ENCODE measurements at places on chromosomes 3 and 15.

- DNase-seq: no peak
Observed at GRCh38 chr15:52020221-52021085, 1.4 kb downstream of the MAPK6 start.

DNA sequence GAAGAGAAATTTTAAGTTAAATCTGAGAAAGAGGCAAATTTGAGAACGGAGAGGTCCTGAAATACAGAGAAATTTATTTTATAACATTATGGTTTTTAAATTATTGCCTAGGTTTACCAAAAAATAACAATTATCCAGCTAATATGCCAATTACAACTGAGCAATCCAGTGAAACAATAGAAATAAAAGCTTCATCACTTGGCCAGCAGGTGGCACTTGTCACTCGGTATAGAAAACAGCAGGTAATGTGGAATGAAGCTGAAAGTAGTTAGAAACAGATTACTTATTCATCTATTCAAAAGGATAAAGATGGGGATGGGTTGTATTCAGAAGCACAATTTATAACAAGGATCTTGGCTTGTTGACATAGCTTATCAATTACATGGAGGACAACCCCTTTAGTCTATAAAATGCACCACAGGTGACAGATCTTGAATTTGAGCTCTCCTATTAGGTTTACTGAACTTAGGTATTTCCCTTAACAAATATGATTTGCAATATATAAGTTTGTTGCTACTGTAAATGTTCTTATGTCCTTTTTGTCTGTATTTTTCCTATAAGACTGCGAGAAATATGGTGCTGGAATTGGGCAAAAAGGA is 70.1 kb upstream of the GUCA1C start:
- peak; percentile 48 for DNase-seq

DNA sequence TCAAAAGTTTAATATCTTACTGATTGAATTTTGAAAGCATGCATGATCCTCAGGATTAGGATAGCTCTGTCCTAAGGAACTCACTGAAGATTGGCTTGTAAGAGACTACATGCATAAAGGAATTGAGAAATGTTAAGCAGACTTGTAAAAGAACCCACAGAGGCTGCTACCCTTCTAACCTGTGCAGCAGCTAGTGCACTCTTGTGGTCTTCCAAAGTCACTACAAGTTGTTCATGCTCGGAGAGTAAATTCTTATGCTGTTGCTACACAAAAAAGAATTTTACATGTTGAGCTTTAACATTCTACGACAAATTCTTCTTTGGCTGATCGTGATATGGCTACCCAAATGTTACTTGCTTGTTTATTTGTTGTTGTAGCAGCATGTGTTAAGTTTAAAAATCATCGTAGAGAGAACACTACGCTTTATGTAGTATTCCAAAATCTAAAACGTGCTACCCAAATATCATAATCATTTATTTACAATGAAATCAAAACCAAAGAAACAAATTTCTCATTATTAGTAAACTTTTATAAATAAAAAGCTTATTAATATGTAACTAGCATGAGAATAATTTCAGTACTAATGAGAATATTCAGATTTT is 55.0 kb downstream of the GOLIM4 start:
- peak; percentile 18 for DNase-seq

DNA sequence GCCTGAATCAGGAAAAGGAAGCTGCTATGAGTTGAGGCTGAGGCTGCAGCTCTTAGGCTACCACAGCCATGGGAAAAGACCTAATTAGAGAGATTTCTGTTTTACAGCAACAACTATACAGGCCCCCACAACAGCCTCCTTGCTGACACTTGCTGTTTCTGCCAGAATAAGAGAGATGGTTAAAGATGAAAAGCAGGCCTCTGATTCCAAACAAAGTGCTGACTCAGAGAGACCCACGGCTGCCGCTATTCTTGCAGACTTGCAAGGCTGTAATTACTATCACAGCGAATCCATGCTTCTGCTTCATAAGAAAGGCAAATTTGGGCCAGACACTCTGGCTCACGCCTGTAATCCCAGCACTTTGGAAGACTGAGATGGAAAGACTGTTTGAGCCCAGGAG is 41.8 kb downstream of the MCF2L2 start:
- no peak for DNase-seq

DNA sequence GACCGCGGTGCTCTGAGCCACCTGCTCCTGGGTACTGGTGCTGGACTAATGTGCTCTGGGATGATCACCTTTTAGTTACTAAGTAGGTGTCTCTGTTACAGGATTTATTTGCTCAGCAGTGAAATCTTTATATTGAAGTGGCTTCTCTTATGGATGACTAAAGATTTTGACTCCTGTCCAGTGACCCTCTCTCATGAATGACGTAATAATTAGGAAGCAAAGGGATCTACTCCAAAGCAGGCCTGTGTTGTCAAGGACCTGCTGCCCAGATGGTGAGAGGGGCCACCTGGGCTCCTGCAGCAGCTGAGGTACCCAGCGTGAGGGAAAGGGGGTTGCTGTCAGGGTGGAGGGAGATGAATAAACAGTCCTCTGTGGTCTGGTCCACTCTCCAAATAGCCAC is 263.6 kb downstream of the GABRG3 start:
- DNase-seq: no peak

- DNase-seq: no peak
Observed at GRCh38 chr3:115204475-115204874, 57.4 kb upstream of the ZBTB20 start.

DNA sequence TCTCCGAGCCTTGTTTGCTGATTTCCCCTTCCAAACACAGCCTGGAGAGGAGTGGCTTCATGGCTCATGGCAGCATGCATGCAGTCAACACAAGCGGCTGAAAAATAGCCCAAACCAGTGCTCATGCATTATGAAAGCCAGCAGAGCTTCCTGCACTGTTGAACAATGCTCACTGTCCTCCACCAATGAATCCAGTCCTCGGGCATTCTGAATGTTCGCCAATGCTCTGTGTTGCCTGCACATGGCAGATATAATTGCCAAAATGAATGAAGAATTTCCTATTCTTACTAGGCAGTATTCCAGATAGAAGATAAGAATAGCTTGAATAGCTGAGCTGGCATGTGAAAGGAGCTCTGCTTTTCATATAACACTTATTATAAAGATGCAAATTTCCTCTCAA is 252.7 kb downstream of the ROBO1 start:
- no peak for DNase-seq

DNA sequence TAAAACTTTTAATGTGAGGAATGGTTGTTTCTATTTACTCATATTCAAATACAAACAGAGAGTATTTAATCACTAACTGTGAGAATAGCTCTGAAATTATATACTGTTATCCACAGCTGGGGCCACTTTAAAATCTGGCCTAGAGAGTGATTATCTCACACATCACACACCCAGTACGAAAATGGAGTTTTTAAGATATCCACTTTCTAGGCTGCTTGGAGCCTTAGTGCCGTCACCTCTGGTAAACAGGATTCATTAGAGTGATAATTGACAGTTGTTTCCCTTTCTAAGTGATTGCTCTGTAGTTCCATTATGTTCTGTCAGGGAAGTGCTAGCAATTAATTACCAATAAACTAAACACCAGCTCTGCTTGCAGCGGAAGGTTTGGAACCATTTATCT is 942.4 kb downstream of the FHIT start:
- DNase-seq: no peak

DNA sequence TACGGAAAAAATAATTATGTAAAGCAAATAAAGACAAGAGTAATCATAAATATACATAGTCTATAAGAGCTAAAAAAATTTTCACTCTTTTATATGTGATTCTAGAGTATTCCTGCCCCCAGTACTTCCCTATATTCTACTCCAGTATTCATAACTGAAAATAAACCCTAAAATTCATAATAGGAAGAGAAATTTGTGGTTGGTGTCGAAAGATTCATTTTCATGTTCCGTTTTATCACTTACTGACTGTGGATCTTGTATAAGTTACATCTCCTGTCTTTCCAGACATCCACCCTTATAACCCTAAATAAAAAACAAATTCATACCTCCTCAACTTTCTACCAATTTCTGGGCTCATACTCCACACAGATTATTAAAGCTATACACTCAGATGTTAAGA is 16.0 kb upstream of the MBNL1 start:
- no peak for DNase-seq

GRCh38 chr3:116716490-116716889 is 6.9 kb downstream of the TUSC7 start:
- no peak for DNase-seq

GRCh38 chr3:53219895-53220483 is 35.8 kb downstream of the TKT start:
- DNase-seq: peak; percentile 40

- DNase-seq: no peak
Observed at GRCh38 chr15:45637552-45638033, 2.8 kb downstream of the SQOR start.

DNA sequence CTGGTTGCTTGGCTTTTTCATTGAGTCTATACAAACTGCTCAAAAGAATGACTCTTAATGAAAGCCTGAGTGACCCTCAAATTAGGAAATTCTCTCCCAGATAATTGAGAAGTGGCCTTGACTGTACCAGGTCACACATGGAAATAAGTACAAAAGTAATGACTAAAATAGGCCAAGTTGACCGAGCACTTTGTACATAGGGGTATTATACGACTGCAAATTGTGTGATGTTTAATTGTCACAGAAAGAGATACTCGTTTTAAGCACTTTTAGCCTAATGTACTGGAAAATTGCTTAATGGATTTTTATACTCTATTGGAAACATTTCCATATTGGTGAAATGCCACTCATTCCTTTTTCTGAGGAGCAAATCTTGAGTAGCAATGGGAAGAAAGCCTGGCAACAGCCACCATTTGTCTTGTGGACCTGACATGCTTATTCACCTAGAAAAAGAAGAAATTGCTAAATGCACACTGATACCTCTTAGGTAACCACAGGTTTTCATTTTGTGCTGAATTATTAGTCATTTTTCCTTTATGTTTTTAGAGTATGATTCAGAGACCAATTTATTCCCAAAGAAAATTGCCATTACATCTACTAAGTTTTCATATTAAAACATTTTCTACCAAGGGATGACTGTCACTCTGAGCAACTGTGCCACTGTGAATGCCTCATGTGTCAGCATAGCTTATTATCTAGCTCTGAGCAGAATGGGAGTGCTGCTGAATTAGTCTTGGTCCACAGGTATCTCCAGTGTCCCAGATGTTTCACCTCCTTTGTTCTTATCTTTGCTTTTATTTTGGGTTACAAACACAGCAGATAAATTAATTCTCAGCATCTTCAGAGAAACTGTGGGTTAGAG is 8.9 kb upstream of the PXK start:
- no peak for DNase-seq

GRCh38 chr3:2024713-2025112 is 74.0 kb upstream of the CNTN4 start:
- no peak for DNase-seq

GRCh38 chr3:129112308-129113052 is 9.1 kb downstream of the RAB43 start:
- DNase-seq: no peak

DNA sequence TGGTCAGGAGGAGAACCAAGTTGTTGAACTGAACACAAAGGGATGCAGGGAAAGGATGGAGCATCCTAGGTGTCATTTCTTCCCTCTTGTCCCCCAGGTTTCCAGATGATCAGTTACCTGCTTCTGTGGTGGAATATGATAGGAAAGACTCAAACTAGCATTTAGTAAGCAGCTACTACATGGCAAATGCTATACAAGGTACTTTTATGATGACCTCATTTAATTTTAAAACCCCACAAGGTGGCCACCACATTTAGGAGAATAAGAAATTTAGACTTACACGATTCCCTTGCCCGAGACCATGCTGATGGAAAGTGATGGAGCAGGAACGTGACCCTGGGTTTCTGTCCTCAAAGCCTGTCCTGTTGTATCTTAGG is 40.9 kb downstream of the CCR4 start:
- no peak for DNase-seq

GRCh38 chr3:48553361-48553760 is 3.2 kb downstream of the PFKFB4 start:
- DNase-seq: no peak

- DNase-seq: no peak
Observed at GRCh38 chr3:58051196-58051595, 43.0 kb downstream of the FLNB start.

DNA sequence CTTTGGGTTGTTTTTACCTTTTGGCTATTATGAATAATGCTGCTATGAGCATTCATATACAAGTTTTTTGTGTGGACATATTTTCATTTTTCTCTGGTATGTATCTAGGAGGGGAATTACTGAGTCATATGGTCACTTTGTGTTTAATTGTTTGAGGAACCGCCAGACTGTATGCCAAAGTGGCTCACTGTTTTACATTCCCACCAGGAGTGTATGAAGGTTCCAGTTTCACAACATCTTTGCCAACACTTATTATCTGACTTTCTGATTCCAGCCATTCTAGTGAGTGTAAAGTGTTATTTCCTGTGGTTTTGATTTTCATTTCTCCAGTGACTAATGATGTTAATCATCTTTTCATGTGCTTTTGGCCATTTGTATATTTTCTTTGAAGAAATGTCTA is 51.8 kb downstream of the CMTM7 start:
- DNase-seq: no peak

GRCh38 chr3:30676424-30677346 is 70.3 kb downstream of the TGFBR2 start:
- no peak for DNase-seq

- no peak for DNase-seq
Observed at GRCh38 chr3:195197765-195198425, 73.1 kb downstream of the XXYLT1 start.

DNA sequence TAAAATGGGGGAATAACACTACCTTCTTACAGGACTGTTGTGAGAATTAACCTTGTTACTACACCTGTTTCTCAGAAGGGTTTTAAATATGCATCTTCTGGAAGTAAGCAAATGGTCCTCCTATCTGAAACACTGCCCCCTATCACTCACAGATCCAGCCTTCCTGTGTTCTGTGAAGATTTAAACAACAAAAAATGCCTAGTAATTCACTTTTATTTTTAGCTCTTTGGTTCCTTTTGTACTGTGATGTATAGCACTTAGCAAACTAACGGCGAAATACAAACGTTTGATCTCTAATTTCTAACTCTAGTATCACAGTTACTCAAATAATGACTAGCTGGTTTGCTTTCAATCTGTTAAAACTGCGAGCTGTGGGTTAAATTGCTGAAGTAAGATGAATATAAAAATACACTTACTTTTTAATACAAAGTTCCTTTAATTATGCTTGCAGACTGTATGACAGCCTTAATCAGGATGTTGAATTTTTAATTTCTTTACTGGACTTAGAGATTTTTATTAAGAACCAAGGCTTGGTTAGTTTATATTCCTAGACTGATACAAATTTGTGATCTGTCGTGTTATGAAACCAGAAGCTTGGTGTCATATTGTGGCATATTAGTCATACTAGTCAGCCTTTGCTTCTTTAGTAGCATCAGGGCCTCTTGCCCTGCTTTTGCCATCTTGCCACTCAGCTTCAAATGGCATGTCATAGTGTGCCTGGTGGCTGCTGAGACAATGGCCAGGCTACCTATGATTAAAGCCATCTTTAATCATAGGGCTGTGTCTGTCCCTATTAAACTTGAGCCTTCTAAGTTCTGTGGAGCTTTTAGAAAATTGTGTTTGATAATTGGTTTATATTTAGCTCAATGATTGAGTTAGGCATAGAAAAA is 9.2 kb downstream of the EIF3J start:
- no peak for DNase-seq

- DNase-seq: no peak
Observed at GRCh38 chr3:161748049-161748448, 251.4 kb downstream of the OTOL1 start.

GRCh38 chr15:44584162-44584749 is 47.3 kb downstream of the EIF3J start:
- DNase-seq: no peak
